ENCODE measurements at places on chromosomes 11 and 22.
A peak's percentile ranks its signal among the peaks of the same experiment; 100 is the strongest.

DNA sequence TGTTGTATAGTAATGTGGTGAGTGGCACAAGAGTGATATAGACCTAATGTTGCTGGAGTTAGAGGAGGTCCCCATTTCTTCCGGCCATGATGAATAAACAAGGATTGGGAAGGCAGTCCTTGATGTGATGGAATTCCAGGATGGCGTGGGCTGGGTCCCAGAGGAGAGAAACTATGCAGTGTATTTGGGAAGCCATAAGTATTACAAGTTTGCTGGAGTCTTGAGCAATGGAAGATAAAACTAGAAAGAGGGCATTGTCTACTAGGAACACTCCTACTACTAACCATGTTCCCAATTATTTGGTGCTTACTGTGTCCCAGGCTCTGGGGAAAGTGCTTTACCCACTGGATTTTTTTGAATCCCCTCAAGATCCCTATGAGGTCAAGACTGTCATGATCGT, 20.0 kb downstream of the LDLRAD3 start:
- DNase-seq: no peak

GRCh38 chr11:14643697-14644225, at the start of gene PDE3B:
TSS of gene PDE3B (plus strand) at chr11:14643804. CDS start at chr11:14644076, 272 bp downstream.
- no peak for DNase-seq

GRCh38 chr11:636511-637332, at the start of gene DRD4:
TSS of gene DRD4 (plus strand) at chr11:637269. CDS start at chr11:637305, 36 bp downstream.
- DNase-seq: no peak

DNA sequence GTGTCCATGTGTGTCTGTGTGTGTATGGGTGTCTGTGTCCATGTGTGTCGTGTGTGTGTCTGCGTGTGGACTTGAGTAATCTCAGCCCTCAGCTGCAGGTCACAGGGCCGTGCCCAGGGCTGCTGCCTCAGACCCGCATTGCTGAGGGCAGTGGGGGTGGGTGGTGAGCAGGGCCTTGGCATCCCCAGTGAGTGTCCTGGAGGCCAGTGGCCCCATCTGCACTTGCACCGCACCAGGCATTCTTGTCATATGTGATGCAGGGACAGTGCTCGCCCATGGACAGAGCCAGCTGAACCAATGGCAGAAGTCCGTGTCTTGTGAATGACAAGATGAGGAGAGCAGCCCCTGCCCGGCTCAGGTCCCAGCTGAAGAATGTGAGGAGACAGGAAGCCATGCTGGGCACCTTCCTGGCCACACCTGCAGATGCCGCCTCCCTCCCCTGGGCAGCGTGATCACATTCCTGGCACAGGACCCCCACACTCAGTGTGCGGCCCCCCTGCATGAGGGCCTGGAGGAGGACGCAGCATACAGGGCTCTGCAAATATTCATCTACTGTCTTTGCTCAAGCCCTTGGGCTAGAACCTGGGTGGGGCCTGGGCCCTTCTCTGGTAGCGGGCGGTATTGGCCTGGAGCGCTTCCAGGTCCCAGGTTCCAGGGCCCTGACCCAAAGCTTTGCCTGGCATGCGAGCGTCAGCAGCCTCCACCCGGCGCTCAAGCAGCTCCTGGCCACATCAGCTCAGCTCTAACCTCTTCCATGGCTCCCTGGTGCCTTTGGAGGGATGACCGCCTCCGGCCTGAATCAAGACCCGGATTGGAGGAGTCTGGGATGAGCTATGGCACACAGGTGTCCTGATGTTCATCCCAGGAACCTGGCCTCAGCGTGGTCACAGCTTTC, 3.9 kb downstream of the ALDH3B2 start:
- no peak for DNase-seq

DNA sequence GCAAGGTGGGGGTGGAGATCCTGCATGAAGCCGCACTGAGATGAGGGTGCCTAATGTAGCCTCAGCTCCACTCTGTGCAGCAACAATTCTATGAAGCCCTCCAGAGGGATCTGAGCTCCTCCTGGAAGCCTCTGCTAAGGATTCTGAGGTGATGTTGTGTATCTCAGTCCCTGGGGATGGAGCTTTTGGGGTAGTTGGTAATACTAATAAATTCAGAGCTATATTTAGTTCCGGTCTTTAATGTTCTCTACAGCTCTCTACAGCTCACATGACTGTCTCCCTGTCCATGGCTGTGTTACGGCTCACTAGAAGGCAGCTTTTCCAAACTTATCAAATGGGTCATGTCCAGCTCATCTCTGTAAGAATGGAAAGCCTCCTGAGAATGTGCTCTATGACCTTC, 93.4 kb downstream of the ISX start:
- DNase-seq: no peak

GRCh38 chr11:10455637-10456487, 798 bp downstream of the AMPD3 start:
- DNase-seq: peak; percentile 36

DNA sequence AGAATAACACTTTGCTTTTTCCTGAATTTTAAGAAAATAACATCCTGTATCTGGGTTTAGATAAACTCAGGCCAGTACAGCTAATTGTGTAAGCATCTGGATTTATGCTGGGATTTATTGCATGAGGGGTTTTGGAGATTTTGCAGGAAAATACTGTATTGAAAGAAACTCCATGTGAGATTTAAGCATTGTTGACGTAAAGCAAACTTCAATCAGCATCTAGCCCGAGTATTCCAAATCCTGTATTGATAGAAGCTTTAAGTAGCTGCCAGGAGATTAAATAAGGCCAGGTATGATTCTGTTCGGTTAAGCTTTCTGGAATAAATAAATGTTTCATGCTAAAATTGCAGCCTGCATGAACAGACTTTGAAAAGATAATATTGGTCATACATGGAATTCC, 36.3 kb upstream of the LYVE1 start:
- DNase-seq: no peak

GRCh38 chr22:46951973-46952372, 189.5 kb downstream of the TBC1D22A start:
- no peak for DNase-seq

GRCh38 chr11:66967670-66968425, 7.3 kb upstream of the C11orf86 start:
- DNase-seq: no peak

All from AG04449 (cell line).